Regular cardiac myocyte (primary cell): ENCODE measurements at places on chromosomes 1 and 21. TPM values are rescaled to one million over a fixed set of nuclear protein-coding genes. Genes with fewer than 3 reads are reported as not detected.

ARTN gene
- not detected in 2 replicates for total RNA-seq

FCRLA gene
- total RNA-seq, result 1.7 and 2.3 TPM in 2 replicates

SLC1A7 gene
- total RNA-seq, result 0.58 and 1.1 TPM in 2 replicates

ZNF496 gene
- 8.2 and 10.4 TPM in 2 replicates for total RNA-seq

DSCAM gene
- not detected in 2 replicates for total RNA-seq

MAN1C1 gene
- 0.38 and 6.5 TPM in 2 replicates for total RNA-seq

CD164L2 gene
- not detected in 2 replicates for total RNA-seq

LCE1D gene
- total RNA-seq, result not detected in 2 replicates

LINGO4 gene
- total RNA-seq, result not detected in 2 replicates

CRYAA gene
- not detected in 2 replicates for total RNA-seq
